ENCODE measurements at places on chromosomes 11 and 22. TPM values are rescaled to one million over a fixed set of nuclear protein-coding genes. Genes with fewer than 3 reads are reported as not detected.

The SPDYC gene
- total RNA-seq, result not detected

The CCDC87 gene
- total RNA-seq, result 0.25 TPM

The OR8I2 gene
- not detected for total RNA-seq

The LRRC74B gene
- total RNA-seq, result not detected

The OR52A1 gene
- total RNA-seq, result not detected

The TRIM29 gene
- total RNA-seq, result not detected

The TYR gene
- not detected for total RNA-seq
